Smooth muscle cell of trachea (primary cell): ENCODE measurements at places on chromosomes 16 and 17. TPM values are rescaled to one million over a fixed set of nuclear protein-coding genes. Genes with fewer than 3 reads are reported as not detected.

KRT13 gene
- total RNA-seq = 0.15 TPM in 1 of 2 replicates, not detected in the other

KPNB1 gene
- total RNA-seq = 470 and 508 TPM in 2 replicates

RBFOX1 gene
- total RNA-seq = not detected in 2 replicates

CPNE7 gene
- total RNA-seq = 15.6 and 31.6 TPM in 2 replicates

GFAP gene
- total RNA-seq = 0.15 TPM in 1 of 2 replicates, not detected in the other

TBX2 gene
- 106 and 134 TPM in 2 replicates for total RNA-seq

GDPD3 gene
- total RNA-seq = 1.6 and 2.6 TPM in 2 replicates

HNF1B gene
- total RNA-seq = not detected in 2 replicates

C16orf46 gene
- 0.73 and 1.5 TPM in 2 replicates for total RNA-seq

ASIC2 gene
- total RNA-seq = 0.15 and 0.66 TPM in 2 replicates

FLYWCH2 gene
- 73.9 and 77.1 TPM in 2 replicates for total RNA-seq

EEF2K gene
- 34.2 and 35.3 TPM in 2 replicates for total RNA-seq

SLC16A6 gene
- total RNA-seq = 0.15 and 1.2 TPM in 2 replicates

NOG gene
- total RNA-seq = not detected in 2 replicates

USH1G gene
- total RNA-seq = under 0.01 TPM in 2 replicates

RFWD3 gene
- 10.8 and 25.2 TPM in 2 replicates for total RNA-seq

SLFN12 gene
- 27.3 and 34.6 TPM in 2 replicates for total RNA-seq

CBX8 gene
- total RNA-seq = 3.8 and 5.8 TPM in 2 replicates

RAB37 gene
- total RNA-seq = 0.83 and 0.87 TPM in 2 replicates

UBFD1 gene
- total RNA-seq = 71.0 and 152 TPM in 2 replicates

TBC1D3C gene
- not detected in 2 replicates for total RNA-seq

ABCA3 gene
- 1.2 and 2.3 TPM in 2 replicates for total RNA-seq
